Activated T-cell treated with anti-CD3 and anti-CD28 coated beads for 48 hours (primary cell): ENCODE measurements at places on chromosomes 2 and 18.

DNA sequence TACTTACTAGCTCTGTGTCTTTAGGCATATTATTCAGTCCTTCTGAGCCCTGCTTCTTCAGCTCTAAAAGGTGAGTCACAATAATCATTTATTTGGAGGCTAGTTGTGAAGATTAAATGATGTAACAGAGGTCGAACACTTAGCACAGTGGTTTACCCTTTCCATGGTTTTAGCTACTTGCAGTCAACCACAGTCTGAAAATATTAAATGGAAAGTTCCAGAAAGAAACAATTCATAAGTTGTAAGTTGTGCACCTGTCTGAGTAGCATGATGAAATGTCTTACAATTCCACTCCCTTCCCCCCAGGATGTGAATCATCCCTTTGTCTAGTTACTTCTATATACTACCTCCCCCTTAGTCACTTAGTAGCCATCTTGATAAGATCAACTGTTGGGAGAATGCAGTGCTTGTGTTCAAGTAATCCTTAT, 217.6 kb upstream of the THUMPD2 start:
- no peak for DNase-seq

GRCh38 chr2:164850235-164850634, 8.6 kb upstream of the COBLL1 start:
- no peak for DNase-seq

DNA sequence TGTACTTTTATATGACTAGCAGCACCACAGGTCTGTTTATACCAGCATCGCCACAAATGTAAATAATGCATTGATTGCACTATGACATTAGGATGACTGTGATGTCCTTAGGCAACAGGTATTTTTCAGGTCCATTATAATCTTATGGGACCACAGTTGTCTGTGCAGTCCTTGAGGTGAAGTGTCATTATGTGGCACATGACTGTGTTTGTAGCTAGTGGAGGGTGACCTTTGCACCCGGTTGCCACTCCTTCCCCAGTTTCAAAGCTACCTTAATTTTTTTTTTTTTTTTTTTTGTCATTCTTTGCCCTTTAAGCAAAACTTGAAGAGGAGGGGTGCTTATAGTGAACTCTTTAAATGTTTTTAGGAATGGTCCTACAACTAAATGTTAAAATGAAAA, 386.4 kb downstream of the THSD7B start:
- no peak for DNase-seq

- no peak for DNase-seq
Observed at GRCh38 chr2:126809340-126809739, 89.3 kb upstream of the TEX51 start.

DNA sequence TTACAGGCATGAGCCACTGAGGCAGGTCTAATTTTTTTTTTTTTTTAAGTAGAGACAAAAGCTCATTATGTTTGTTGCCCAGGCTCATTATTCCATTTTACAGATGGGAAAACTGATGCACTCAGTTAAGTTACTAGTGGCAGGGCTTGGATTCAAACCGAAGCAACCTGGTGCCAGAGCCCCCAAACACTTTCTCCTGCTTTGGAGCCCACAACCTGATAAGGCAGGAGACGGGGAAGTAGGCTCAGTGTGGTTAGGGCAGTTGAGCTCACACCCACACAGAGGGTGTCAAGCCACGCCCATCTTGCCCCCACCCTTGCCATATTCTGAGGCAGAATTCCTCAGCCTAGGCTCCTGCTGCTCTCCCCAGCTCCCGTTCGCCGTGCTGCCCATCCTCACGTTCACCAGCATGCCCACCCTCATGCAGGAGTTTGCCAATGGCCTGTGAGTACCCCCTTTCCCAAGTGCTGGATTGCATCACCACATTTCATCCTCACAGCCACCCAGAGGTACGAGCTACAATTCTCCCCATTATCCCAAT, 5.8 kb upstream of the CTDSP1 start:
- no peak for DNase-seq

DNA sequence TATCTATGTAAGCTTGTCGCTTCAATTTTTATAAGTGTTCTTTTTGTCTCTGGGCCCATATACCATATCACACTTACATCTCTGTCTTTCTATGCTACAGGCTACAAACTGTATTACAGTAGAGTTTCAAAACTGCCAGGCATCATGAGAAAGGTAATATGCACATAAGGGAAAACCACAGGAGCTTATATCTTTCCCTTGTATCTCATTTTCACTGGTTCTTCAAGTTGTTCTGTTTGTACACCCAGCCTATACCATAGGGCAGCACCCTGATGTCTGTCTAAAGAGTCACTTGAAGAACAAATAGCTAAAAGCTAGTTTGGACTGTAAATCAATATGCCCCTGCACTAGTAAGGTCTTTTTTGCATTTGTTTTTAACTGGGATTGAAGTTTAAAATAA, 366.7 kb downstream of the FIGN start:
- DNase-seq, result no peak

DNA sequence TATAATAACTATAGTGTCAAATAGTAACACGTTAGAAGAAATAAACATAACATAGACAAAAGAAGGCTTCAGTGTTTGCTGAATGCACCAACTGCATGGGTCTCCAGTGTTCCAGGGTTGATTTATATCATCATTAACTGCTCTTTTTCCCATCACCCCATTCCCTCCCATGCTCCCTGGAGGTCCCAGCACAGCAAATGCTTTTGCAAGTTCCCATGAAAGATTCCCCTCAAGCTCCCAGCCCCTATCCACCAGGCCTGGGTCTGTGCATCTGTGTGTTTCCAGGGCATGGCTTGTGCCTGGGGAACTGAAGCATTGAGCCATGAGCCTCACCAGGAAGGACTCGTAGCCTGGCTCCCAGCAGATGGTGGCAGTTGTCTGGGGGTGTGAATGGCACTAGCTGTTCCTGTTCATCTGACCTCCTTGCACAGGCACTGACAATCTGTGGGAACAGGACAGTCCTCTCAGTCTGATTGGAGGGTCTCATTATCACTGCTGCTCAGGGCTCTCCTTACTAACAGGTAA, 164.6 kb upstream of the RMP24 start:
- DNase-seq, result no peak

GRCh38 chr18:62033207-62033606, 140.4 kb upstream of the RNF152 start:
- no peak for DNase-seq

GRCh38 chr2:108637304-108637669, 82.0 kb upstream of the RANBP2 start:
- DNase-seq, result no peak

GRCh38 chr2:136195226-136195625, 77.3 kb upstream of the CXCR4 start:
- DNase-seq, result no peak

DNA sequence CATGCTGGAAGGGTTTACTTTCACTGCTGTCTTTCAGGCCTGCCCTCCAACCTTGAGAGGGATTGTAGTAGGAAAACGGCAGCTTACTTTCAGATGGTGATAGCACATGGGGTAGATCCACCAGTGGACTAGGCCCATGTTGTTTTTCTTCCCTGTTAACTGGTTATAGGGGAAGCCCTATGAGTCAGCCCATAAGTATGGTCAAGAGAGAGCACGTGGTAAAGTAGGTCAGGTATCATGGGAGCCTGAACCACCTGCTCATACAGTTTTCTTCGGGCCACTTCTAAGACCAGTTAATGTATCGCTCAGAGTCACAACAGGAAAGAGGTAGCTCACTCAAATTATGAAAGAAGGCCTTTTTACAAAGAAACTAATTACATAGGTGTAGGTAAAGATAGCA, 33.0 kb downstream of the PDK1 start:
- DNase-seq, result no peak

DNA sequence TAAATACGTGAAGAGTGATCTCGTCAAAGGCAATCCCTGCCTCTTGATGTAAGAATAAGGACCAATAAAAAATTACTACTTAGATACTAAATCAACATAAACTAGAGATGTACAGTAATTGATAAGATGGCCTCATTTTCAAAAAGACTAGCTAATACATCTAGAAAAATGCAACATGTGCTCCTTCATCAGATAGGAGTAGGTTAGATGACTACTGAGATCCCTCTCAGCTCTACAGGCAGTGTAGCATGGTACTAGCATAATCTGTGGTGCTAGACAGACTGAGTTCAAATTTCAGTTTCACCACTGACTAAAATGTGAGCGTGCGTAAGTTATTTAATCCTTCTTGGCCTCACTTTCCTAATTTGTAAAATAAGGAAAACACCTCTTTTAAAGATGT, 82.6 kb upstream of the FRZB start:
- DNase-seq, result no peak

DNA sequence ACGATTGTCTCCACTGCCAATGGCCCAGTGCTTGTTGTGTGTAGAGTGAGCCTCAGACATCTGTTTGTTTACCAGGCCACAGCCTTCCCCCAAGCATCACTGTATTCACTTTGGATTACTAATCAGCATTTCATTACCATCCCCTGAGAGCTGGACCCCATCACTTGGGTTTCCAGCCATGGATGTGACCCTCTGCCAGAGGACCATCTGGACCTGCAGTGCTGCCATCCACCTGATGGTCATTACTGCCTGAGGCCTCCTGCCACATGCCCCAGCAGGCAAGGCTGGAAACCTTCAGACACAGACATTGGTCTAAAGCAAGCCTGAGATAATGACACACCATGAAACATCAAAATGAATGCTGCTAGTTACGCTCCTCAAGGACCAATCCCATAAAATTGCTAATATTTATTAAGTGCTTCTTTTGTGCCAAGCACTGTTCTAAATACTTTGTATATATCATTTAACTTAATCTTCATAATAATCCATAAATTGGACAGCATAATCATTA, 2096.3 kb upstream of the CELF4 start:
- no peak for DNase-seq

DNA sequence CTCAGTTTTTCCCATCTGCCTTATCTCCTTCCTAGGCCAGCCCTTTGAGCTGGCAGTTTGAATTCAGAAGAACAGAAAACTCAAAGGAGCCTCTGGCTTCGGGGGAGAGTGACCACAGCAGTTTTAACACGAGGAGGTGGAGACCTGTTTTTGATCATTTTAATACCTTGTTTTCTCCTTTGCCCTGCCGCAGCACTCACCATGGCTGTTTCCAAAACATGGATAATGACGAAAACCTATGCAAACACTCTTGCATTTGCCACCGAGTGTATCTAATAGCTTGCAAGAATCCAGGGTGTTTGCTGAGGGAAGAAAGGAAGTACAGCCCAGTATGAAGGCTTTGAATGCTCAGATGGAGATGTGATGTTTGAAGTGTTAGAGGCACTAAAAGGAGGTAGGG, 167.1 kb downstream of the PRKCE start:
- DNase-seq, result no peak

- DNase-seq, result peak; percentile 46
Observed at GRCh38 chr2:222318026-222318711, 19.4 kb upstream of the PAX3 start.

GRCh38 chr2:146301287-146301686, 1543.5 kb upstream of the ACVR2A start:
- DNase-seq, result no peak

DNA sequence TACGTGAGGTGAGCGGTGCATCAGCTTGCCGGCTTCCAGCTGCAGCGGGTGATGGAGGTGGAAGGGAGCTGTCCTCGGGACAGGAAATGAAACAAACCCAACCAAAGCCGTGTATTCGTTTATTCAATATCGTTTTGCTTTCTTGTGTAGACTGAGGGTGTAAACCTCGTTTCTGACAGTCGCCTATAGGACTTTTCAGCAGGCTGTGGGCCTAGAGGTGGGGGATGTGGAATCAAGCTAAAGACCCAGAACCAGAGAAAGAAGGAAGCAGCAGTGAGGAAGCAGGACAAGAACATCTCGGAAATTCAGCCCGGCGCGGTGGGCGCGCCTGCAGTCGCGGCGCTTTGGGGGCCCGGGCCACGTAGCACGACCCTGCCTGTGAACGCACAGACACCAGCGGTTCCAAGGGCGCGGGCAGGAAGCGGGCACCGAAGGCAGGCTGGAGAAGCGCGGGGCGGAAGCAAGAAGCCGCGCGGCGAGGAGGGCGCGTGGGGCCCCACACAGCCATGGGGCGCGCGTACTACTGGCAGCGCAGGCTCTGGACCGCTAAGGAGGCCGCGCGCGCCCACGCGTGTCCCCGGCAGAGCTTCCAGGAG, 755 bp upstream of the ATP9B start:
- no peak for DNase-seq

DNA sequence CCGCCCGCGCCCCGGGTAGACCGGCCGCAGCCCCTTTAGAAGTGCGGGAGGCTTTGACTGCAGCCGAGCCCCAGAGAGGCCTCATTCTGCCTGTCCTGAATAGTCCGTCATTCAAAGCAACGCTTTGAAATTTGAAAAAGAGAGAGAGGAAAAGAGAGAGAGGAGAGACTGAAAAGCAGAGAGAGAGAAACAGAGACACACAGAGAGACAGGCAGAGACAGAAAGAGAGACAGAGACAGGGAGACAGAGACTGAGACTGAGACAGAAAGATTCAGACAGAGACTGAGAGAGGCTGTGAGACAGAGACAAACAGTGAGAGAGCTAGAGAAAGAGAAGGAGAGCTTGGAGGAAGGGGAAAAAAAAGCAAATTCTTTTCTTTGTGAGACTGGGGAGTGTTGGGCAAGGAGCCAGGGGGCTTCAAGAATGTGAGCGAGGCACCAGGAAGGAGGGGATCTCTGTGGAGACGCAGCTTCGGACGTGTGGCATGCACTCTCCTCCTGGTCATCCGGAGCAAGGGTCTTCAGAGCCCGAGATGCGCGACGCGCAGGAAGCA, 73.1 kb downstream of the MYCN start:
- no peak for DNase-seq

DNA sequence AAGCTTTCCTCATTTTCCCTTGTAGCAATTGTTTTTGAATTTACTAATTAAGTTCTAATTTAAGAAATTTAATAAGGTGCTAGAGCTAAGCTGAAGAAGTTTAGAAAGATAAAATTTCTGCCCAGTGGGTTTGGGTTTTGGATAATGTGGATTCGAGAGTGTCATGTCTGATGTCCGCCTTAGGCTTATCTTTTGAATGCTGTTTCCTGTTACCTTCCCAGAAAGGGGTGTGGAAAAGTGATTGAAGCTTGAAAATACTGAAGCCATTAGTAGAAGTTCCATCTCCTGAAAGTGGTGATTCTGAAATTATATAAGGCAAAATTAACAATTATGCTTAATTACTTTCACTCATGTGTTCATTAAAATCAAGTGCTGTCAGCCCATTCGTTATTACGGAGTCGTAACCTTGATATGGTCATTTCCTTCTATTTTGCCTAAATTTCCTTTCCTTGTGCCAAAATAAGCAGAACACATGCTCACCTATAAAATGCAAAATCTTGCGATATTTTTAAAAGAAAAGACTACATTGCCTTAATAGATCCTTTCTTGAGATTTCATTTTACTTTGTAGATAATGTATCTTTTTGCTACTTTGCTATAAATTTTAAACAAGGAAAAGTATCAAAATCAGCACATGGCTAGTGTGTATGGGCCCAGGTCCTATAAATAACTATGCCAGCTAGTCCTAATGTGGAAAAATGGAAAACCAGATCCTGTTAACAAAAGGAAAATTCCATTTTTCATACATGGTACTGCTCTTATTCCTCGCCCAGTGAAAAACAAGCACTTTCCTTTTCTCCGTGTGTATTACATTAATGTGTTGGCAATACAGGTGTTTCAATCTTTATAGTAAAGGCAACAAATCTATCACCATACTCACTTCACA, 97.3 kb downstream of the ICOS start:
- no peak for DNase-seq

GRCh38 chr2:67585400-67585799, 188.3 kb downstream of the ETAA1 start:
- no peak for DNase-seq
